ENCODE measurements at places on chromosomes 6 and 20.

DNA sequence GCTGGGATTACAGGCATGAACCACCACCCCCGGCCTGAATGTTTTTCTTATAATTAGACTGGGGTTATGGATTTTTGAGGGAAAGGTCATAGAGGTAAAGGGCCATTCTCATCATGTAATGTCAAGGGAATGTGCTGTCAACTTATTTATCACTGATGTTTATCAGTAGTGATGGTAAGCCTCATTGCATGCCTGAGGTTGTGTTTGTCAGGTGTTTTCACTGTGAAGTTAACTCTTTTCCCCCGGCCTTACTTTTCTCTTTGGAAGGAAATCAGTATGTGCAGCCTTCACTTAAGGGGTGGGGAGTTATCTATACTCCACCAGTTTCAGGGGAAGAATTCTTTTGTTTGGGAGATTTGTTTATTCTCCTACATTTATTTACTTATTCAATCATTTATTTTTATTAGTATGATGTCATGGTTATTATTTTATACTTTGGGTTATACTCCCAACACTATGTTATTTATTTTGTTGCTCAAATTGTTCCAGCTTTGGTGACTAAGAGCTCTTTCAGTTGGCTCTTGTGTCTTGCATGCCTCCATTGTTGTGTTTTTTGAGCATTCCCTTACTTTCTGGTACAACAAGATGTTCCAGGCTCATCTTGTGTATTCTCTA is 2.8 kb upstream of the SLC17A5 start:
- peak; percentile 38 for DNase-seq

- no peak for DNase-seq
Observed at GRCh38 chr6:168342636-168343035, 23.1 kb upstream of the DACT2 start.

- DNase-seq: no peak
Observed at GRCh38 chr6:168585441-168585840, 144.5 kb downstream of the SMOC2 start.

- DNase-seq: no peak
Observed at GRCh38 chr6:25878721-25879322, 4.8 kb upstream of the SLC17A3 start.

DNA sequence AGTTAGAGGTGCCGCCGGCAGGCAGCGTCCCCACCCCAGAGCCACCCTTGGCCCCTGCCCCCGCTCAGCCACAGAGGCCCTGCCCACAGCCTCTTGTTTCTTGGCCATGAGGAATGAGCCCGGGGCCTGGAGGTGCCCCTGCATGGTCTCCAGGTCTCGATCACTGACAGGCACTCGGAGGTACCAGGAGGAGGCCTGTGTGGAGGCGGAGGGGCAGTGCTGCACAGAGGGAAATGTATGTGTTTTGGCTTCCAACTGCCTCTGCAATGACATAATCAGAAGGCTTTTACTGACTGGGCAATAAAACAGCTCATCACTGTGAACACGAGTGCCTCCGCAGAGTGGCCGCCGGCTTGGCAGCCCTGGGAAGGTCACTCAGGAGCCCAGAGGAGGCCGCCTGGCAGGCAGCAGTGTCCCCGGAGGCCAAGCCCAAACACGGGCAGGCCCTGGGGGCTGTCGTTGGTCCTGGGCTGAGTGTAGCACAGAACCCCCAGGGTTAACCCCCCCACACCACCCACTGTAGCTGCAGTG is 61.1 kb upstream of the GATA5 start:
- DNase-seq: no peak

- DNase-seq: peak; percentile 28
Observed at GRCh38 chr6:37602346-37602745, 95.3 kb downstream of the MDGA1 start.

DNA sequence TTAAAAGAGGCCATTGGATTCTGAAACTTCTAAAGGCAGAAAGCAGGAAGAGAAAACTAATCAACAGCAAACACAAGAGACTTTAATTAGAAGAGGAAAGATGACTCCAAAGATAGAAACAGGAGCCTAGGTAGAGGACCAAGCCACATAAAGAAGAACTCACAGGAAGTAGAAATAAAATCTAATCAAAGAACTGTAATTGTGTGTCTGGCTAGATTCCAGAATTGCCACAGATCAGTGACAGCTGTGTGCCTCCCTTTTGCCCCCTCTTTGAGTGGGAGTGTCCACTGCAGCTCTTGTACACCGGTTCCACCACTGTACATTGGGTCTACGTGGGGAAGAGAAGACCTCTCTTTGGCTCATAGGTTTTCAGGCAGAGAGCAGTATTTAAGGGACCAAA is 22.3 kb upstream of the THEMIS start:
- DNase-seq: no peak

DNA sequence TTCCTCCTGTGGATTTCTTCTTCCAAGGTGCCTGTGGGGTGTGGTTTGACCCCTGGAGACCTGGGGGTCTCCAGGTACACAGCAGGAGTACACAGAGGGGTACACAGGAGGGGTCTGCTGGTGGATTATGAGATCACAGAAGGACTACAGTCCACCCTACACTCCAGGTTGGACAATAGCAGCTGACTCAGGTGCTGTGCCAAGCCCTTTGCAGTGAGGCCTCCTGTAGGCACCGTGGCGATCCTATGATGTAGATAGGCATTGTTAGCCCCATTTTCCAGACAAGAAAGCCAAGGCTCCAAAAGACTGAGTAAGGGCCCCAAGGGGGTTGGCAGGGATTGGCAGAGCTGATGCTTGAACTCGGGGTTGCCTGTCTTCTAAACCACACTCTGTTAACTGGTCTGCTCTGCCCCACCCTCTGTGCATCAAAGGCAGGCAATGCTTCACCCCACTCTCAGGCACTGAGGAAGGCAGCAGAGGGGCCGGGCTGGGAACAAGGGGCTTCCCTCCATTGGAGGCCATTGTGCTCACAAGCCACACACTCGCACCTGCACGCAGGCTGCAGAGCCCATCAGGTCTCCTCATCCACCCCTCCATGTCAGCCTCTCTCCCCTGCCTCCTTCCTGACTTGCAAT is 77.5 kb upstream of the SIRPA start:
- DNase-seq: no peak

DNA sequence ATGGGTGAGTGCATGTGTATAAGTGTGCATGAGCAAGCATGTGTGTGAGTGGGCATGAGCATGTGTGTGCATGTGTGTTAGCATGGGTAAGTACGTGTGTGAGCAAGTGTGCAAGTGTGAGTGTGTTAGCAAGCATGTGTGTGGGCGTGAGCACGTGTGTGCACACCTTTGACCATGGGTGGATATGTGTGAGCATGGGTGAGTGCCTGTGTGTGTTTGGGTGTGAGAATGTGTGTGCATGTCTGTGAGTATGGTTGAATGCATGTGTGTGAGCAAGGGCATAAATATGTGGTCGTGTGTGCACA is 84.6 kb downstream of the DLL1 start:
- no peak for DNase-seq

All from cardiac fibroblast (primary cell).